ENCODE measurements at places on chromosomes 6 and 20.

- no peak for DNase-seq
Observed at GRCh38 chr20:19952392-19952791, 64.8 kb upstream of the NAA20 start.

DNA sequence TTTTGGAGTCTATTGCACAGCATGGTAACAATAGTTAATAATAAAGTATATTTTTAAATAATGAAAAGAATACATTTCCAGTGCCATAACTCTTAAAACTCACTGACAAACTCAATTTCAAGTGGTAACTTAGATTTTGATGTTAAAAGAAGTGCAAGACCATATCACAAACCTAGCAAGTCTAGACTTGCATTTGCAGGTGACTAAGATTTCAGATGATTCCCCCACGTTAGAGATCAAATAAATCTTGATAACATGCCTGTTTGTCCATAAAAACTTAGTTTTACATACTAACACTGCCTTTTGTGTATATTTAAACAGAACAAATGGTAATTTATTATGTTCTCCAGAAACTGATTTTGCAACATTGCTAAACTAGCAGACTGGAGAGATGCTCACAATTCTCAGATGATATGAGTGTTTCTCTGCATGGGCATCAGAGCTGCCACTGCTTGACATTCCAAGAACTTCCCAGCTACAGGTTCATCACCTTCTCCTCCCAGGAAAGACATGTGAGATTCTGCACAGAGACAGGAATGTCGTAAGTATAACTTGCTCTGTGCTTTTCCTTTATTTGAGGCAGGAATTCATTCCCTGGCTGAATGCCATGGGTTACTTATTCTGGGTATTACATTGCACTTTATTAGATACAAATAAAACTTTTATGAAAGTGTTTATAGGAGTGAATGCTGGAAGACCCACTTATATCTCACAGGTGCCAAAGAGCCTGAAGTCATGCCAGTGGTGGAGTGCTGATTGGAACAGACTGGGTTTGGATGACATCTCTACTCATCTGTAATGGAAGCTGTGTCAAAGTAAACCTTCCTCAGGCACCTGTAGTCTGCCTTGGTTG lies 160.2 kb upstream of the FOXA2 start:
- no peak for DNase-seq

- DNase-seq: no peak
Observed at GRCh38 chr6:48628316-48628715, 517.3 kb upstream of the PTCHD4 start.

DNA sequence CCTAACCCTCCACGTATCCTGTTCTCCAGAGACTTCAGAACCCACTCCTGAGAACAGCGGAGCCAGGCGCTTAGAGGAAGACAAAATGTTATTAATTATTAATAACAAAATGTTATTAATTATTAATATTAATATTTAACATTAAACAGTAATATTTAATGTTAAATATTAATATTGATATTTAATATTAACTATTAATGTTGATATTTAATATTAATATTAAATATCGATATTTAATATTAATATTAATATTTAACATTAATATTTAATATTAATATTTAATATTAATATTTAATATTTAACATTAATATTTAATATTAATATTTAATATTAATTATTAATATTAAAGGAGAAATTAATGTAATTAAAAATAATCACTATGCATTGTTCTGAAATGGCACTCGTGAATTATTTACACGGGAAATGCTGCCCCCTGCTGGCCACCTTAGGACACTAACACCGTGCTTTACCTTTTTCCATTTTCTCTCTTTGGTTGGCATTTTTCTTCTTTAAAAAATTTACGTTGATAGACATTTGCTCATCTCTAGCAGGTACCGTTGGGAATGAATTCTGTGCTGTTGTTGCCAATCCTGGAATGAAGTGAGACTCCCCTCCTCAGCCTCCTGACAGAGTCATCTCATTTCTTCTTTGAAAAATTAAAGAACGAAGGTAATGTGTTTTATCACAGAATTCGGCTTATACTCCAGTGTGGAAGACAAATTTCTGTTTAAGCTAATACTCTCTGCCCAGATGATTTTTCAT lies 7.5 kb upstream of the GGTLC1 start:
- DNase-seq: peak; percentile 43

GRCh38 chr6:154379585-154379984 lies 23.0 kb upstream of the IPCEF1 start:
- no peak for DNase-seq

- no peak for DNase-seq
Observed at GRCh38 chr6:88349511-88349910, 183.4 kb upstream of the CNR1 start.

GRCh38 chr20:60138256-60139220 lies 180.3 kb downstream of the CDH26 start:
- DNase-seq: no peak

- no peak for DNase-seq
Observed at GRCh38 chr6:117619178-117619577, 16.9 kb upstream of the GOPC start.

- DNase-seq: no peak
Observed at GRCh38 chr6:170038708-170039107, 252.2 kb downstream of the DLL1 start.

DNA sequence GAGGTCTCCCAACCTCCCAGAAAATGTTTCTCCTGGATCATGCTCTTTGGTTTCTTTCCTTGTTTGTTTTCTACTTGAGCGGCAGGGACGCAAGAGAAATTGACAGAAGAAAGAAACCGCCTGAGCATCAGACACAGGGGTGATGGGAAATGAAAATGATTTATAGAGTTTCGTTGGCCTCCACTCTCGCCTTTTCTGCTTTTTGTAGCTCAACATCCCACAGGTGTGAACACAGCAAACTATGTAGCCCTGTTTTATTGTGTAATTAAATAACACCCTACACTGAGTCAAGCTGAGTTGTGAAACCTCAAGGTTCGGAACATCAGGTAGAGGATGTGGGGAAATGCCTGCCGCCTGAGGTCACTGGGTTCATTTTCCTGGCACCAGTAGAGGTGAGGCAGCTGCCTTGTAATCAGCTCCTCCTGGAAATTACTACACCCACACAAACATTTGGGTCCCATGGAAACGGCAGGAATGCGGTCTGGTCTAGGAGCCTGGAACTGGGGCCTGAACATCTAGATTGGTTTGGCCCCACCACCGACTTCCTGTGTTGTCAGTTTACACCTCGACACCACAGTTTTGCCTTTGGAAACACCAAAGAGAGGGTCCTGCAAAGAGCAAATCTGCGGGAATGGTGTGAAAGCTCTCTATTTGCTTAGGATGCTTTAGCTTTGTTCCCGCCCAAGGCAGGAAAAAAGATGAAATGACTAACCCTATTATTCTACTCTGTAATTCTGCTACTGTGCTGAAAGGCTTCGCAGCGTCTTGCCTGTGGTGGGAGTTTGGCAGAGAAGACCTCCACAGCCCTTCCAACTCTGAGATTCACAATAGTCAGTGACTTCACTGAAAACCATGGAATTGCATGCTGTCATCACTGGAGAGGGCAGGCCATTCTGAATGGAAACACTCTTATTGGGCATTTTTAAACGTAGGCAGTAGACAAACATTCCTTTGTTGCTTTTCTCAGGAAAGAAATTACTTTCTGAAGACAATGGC lies 53.0 kb downstream of the ADAT2 start:
- DNase-seq: no peak

GRCh38 chr6:71395731-71396409 lies 107.3 kb downstream of the OGFRL1 start:
- DNase-seq: peak; percentile 48

DNA sequence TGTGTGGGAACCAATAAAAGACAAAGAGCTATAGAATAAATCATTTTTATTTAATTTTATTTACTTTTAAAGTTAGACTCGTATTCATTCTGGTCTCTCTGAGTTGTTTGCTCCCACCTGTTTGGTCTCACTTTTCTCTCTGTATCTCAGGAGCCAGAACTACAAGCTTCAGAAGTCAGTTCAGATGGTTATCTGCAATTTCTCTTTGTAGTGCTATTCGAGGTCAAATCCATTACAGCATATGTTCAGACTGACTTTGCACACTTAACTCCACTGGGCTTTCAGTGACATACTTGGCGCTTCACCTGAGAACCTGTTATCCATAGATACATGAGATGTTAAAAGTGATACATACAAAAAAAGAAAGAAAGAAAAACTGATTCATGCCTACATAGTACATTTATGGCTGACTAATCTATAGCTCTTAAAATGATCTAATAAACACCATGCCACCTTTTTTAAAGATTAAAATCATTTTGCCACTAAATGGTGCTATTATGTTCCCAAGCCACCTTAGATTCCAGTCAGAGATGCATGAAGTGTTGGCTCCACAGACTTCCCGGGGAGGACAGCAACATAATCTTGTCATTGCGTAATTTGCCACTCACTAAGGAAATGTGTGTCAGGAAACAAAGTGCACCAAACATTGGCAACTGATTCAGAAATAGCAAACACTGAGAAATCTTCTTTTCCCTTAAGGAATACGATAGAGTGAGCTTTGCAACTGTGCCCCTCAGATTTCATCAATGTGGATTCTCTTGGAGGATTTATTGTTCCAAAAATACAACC lies 396.7 kb downstream of the HACE1 start:
- DNase-seq: no peak

- DNase-seq: no peak
Observed at GRCh38 chr20:1306316-1307135, 22.4 kb downstream of the SDCBP2 start.

GRCh38 chr6:15841937-15842726 lies 179.3 kb upstream of the DTNBP1 start:
- DNase-seq: peak; percentile 25

DNA sequence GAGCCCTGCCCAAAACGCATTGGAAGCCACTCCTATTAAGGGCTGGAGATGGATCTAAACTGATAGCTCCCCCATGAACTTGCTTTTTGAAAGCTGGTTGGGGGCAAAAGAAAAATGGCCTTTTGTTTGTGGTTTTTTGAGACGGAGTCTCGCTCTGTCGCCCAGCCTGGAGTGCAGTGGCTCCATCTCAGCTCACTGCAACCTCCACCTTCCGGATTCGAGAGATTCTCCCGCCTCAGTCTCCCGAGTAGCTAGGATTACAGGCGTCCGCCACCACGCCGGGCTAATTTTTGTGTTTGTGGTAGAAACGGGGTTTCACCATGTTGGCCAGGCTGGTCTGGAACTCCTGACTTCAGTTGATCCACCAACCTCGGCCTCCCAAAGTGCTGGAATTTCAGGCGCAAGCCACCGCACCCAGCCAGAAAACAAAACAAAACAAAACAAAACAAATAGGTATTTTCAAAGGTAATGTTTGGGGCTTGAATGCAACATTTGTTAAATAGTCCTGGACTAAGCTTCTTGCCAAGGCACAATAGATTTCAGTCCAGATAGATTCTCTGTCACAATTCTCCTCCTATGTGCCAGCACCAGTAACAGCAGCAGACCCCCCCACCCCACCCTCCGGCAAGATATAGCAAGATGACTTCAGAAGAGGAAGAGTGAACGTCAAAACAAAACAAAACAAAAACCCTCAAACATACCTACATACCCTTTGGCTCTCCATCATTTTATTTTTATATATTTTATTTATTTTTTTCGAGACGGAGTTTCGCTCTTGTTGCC lies 26.5 kb upstream of the ABT1 start:
- no peak for DNase-seq

- DNase-seq: no peak
Observed at GRCh38 chr6:42511803-42512422, 51.9 kb upstream of the UBR2 start.

GRCh38 chr6:151443454-151443853 lies 8.5 kb downstream of the RMND1 start:
- DNase-seq: no peak

DNA sequence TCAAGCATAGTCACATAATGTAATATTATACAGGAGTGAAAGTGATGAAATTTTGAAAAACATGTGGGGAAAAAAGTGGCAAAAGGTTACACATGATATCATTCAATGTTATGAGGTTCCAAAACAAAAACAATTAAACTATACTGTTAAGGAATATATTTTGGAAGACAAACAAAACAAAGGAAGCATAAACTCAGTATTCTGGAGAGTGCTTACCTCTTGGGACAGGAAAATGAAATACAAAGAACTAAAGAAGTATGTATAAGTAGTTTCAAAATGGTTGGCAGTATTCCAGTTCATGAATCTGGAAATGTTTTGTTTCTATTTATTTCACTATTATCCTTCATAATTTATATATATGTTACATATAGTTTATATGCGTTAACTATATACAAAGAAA lies 213.5 kb downstream of the MOXD1 start:
- DNase-seq: no peak

DNA sequence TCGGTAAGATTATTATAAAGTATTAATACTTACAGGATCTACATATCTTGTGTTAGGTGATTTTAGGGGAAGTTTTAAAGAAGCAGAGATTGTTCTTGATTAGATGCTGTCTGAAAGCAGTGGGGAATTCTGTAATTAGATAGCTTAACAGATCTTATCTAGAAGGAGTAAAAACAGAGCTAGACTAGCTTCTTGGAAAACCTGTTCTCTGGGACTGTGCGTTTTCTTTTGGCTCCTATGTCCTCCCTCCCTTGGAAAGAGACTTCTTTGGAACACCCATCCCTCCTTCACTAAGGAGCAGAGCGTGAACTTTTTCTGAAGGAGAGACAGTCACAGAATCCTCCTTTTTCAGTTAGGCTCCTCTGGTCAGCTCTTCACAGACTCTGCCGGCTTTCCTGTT lies 83.5 kb upstream of the ZNF184 start:
- no peak for DNase-seq

- no peak for DNase-seq
Observed at GRCh38 chr6:38436726-38437465, 202.8 kb downstream of the BTBD9 start.

- peak; percentile 6 for DNase-seq
Observed at GRCh38 chr6:128725271-128726233, 157.4 kb upstream of the LAMA2 start.

DNA sequence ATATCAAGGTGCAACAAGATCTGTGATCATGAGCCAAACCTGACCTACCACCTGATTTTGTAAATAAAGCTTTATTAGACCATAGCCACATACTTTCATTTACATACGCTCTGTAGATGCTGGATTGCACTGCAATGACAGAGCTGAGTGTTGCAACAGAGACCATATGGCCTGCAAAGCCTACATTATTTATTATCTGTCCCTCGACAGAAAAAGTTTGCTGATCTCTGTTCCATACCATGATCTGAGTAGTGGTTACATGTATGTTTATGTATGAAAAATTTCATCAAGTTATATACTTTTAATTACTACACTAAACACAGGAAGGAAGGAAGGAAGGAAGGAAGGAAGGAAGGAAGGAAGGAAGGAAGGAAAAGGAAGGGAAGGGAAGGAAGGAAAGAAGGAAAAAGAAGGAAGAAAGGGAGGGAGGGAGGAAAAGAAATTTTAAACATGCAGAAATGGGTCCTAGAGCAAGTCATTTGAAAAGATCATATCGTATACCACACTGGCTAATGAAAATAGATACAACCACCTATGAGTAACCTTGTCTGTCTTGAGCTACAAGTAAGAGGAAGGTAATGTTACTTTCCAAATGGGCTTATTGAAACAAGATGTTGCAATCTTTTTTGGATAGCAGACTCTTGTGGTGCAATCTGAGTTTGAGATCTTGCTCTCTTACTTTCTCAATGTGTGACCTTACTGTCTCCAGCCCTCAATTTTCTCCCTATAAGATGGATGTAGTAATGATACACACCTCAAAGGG lies 441.0 kb downstream of the KIF16B start:
- no peak for DNase-seq
